ENCODE measurements at places on chromosomes 6 and 20. TPM values are rescaled to one million over a fixed set of nuclear protein-coding genes. Genes with fewer than 3 reads are reported as not detected.

The BANF2 gene
- total RNA-seq: not detected

The SLC13A3 gene
- 0.92 TPM for total RNA-seq

The PERP gene
- 675 TPM for total RNA-seq

The MUC21 gene
- 721 TPM for total RNA-seq

The AIF1 gene
- total RNA-seq: 3.3 TPM

The CPXM1 gene
- total RNA-seq: 2.0 TPM

The TFAP2D gene
- not detected for total RNA-seq

The DEFB132 gene
- total RNA-seq: not detected

The ENPP4 gene
- total RNA-seq: 0.80 TPM

The LY86 gene
- 0.48 TPM for total RNA-seq

The RRBP1 gene
- total RNA-seq: 74.5 TPM

The TEAD3 gene
- total RNA-seq: 21.7 TPM

The B3GALT4 gene
- total RNA-seq: 16.9 TPM

The OTOR gene
- not detected for total RNA-seq

The ZNF311 gene
- 1.1 TPM for total RNA-seq

The SLC26A8 gene
- total RNA-seq: 0.04 TPM

The MCHR2 gene
- not detected for total RNA-seq

The STXBP5 gene
- 27.8 TPM for total RNA-seq

The CBFA2T2 gene
- 9.0 TPM for total RNA-seq

The SLC4A11 gene
- total RNA-seq: 20.0 TPM

The ESR1 gene
- total RNA-seq: 0.80 TPM

The FAM217A gene
- not detected for total RNA-seq

The PBOV1 gene
- not detected for total RNA-seq

The DYNLT2 gene
- total RNA-seq: 0.84 TPM

The LTB gene
- 1.1 TPM for total RNA-seq

The SLC22A3 gene
- 8.0 TPM for total RNA-seq

The OXT gene
- total RNA-seq: not detected

The CDSN gene
- 0.08 TPM for total RNA-seq

The FABP7 gene
- not detected for total RNA-seq

The OCSTAMP gene
- not detected for total RNA-seq

The BNIP5 gene
- total RNA-seq: not detected

The NTSR1 gene
- total RNA-seq: not detected

The RAET1L gene
- total RNA-seq: 30.4 TPM

The TNFRSF6B gene
- total RNA-seq: 4.5 TPM

The MLIP gene
- total RNA-seq: 8.5 TPM

The IMPG1 gene
- total RNA-seq: not detected

The TRIM38 gene
- 7.2 TPM for total RNA-seq

The LY6G6F gene
- not detected for total RNA-seq

The BHLHE23 gene
- not detected for total RNA-seq

The CALHM4 gene
- total RNA-seq: not detected

The TCEA2 gene
- 6.8 TPM for total RNA-seq
